ENCODE measurements at places on chromosomes 11 and 22. TPM values are rescaled to one million over a fixed set of nuclear protein-coding genes. Genes with fewer than 3 reads are reported as not detected.

DNA sequence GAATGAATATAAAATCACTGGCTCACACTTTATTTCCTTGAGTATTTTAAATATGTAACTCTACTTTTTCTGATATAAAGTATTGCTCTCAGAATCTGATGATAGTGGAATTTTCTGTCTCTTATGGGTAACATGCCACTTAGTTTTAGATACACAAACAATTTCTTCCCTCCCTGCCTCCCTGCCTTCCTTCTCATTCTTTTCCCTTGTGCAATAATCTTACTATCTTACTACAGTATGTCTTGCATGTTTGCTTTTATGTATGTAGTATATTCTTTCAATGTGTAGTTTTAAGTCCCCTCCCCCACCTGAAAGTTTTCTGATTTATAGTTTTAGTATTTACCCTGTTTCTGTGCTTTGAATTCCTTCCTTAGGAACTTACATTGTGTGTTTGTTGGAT is 48.4 kb downstream of the INSC start:
- DNase-seq, result no peak

DNA sequence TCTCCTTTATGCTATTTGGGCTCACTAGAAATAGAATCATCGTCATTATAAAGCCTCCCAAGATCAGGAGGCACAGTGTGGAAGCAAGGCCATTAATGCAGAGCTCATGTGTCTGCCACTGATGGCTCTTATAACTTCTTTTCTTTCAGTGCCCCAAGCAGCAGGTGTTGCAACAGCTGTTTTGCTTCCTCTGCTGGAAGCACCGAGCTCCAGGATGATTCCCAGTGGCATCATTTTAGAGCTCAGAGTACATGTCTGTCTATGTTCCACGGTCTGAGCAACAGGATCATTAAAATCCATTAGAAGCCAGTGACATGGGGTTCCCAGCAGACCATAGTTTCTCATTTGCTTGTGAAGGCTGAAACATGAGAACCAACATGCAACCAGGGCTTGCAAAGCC is 803.0 kb upstream of the FAT3 start:
- no peak for DNase-seq

GRCh38 chr22:30870451-30871345 is 97.9 kb downstream of the MORC2 start:
- DNase-seq, result no peak

DNA sequence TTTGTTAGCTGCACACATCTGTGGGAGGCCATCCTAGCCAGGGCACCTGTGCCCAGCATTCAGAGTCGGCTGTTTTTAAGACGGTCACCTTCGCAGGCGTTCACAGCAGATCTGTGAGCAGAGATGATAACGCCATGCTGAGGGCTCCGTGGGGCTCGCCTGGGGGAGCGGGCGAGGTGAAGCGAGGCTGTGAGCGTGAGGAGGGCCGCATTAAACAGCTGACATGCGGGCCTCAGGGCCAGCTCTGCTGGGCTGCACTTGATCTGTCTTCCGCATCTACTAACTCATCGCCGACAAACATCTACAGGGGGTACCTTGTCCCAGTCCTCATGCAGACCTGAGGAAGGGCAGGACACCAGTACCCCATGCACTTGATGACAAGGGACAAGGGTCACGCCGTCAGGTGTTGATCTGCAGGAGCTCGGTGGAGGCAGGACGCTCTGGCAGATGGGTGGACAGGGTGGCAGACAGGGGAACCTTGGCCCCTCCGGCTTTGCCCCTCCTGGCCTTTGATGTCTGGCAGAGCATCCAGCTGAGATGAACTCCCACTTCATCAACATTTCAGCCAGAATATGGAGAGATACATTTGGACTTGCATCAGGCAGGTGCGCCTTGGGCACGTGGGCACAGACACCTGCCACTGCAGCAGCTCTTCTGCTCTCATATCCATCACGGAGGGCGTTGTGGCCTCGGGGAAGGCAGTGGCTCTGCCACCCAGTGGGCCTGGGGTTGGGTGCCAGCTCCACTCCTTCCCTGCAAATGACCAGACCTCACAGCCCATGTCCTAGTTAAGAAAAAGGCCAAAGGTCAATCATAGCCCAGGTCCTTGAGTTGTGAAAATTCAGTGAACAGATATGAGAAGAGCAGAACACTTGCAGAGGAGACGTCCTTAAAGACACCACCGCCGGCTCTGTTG is 822.9 kb downstream of the BRD1 start:
- no peak for DNase-seq

The ADM2 gene
- 6.9 TPM for total RNA-seq

All from MG63 (cell line).